Activated T-helper 1 cell treated with anti-CD3 and anti-CD28 coated beads, Interleukin-2, amount 50 U/mL, for 16 hours (primary cell): ENCODE measurements at places on chromosomes 13 and 19.

GRCh38 chr13:107250628-107251027 is 682.7 kb upstream of the ARGLU1 start:
- no peak for DNase-seq

- DNase-seq = no peak
Observed at GRCh38 chr13:86906127-86906874, 764.9 kb upstream of the SLITRK5 start.

- no peak for DNase-seq
Observed at GRCh38 chr19:944663-945241, 18.9 kb downstream of the ARID3A start.

DNA sequence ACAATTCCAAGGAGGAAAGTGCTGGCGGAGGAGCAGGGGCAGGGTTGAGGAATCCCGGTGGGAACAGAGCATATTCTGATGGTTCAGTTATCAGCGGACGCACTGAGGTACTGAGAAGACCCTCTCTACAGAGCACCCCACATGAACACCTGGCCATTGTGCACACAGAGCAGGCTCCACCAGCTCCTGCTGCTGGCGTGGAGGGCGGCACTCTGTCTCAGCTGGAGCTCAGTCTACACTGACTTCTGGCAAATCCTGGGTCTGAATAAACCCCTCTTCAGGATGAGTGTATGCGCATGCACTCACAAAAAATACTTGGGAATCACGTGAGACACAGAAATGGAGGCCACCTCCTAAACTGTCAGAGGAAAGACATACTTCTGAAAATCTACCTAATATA is 114.4 kb upstream of the IRS2 start:
- DNase-seq = no peak

- no peak for DNase-seq
Observed at GRCh38 chr19:5139583-5140325, 170.8 kb downstream of the KDM4B start.

DNA sequence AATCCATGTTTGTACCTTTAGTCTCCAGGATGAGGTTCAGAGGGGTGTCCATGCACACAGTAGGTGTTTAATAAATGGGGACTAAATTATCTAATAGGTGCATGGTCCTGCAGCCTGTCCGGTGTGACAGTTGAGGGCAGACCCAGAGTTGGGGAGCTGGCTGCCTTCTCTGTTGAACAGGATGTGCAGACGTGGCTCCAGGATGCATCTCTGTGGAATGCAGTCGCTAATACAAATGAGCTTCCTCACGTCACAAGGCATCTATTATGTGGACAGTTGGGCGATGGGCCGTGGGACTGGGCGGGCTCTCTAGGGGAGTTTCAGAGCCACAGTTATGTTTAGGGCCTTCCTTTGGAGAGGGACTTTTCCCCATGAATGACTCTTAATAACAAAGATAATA is 71.0 kb downstream of the SIPA1L3 start:
- no peak for DNase-seq
